ENCODE measurements at places on chromosomes 16 and 17. TPM values are rescaled to one million over a fixed set of nuclear protein-coding genes. Genes with fewer than 3 reads are reported as not detected.

The SMIM36 gene
- not detected for total RNA-seq

The EVI2B gene
- 87.9 TPM for total RNA-seq

GRCh38 chr16:81607805-81608522 is 163.4 kb downstream of the CMIP start:
- H3K27me3 ChIP-seq: no peaks in the 10 kb centered on the region
- H3K36me3 ChIP-seq: no peaks in the 10 kb centered on the region
- H3K4me3 ChIP-seq: no peak overlapping the region
- H3K27ac ChIP-seq: no peak overlapping the region
- no peak for DNase-seq

- no peaks in the 10 kb centered on the region for H3K4me1 ChIP-seq
- H3K4me3 ChIP-seq: no peak overlapping the region
- no peak overlapping the region for H3K27ac ChIP-seq
- H3K36me3 ChIP-seq: no peaks in the 10 kb centered on the region
- DNase-seq: no peak
These were observed 2.3 kb upstream of the GP2 start for GRCh38 chr16:20329392-20330138.

DNA sequence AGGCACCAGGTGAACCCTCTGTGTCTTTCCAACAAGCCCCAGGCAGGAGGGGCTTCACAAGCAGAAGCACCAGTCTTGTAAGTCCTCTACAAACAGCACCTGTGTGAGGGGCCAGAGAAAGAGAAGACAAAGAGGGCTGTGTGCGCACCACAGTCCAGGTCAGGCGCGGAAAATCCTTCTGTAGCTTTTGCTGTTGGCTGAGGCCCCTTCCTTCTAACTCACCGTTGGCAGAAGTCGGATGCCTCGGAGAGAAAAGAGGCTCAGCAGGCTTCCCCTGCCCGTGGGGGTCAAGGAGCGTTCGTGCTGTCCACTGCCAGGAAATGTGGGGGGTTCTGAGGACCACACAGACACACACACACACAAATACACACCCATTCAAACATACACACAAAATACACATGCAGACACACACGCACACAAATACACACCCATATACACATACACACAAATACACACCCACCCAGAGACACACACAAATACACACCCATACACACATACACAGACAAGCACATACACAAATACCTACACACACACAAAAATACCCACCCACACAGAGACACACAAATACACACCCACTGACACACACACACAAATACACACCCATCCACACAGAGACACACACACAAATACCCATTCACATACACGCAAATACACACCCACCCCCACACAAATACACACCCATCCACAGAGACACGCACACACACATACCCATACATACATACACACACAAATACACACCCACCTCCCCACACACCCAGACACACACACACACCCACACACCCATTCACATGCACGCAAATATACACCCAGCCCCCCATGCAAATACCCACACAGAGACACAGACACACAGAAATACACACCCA is 6.8 kb downstream of the ZG16B start:
- no peaks in the 10 kb centered on the region for H3K4me1 ChIP-seq
- DNase-seq: peak; percentile 41
- no peak overlapping the region for H3K27ac ChIP-seq
- H3K36me3 ChIP-seq: no peaks in the 10 kb centered on the region
- H3K27me3 ChIP-seq: peaks cover 3% of the 10 kb centered on the region

- H3K27me3 ChIP-seq: no peaks in the 10 kb centered on the region
- no peaks in the 10 kb centered on the region for H3K36me3 ChIP-seq
- no peak overlapping the region for H3K27ac ChIP-seq
- DNase-seq: no peak
- H3K4me1 ChIP-seq: no peaks in the 10 kb centered on the region
These were observed 632.9 kb upstream of the C16orf82 start for GRCh38 chr16:26433807-26434206.

DNA sequence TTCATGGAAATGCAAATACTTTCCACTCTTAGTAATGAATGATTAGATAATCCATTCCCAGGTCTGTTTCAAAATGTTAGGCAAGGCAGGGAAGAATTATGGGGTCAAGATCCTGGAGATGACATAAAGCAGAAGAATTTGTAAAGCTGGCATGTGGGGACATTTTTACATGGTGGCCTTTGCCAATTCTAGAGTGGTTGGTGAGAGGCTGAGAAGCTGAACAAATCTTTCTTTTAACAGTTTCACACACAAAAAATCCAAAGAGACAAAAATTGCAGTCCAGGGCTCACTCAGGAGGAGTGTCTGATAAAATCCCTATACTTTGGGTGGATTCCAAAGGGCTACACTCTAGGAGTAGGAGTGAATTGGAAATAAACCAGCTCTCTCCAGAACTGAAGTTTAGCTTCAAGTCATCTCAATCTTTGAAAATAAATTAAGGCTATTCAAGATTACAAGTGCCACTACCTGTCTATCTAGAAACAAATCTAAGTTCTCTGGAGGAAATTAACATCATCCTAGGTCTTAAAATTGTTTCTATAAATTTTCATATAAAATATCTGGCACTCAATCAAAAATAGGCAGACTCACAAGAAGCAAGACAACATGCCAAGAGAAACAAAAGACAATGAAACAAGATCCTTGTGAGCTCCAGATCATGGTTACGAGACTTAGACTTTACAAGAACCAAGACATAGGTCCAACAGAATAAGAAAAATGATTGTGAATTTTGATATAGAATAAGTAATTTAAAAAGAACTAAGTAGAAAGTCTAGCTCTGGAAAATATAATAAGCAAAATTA is 113.0 kb upstream of the AXIN2 start:
- H3K27ac ChIP-seq: no peak overlapping the region
- no peaks in the 10 kb centered on the region for H3K36me3 ChIP-seq
- peaks cover 12% of the 10 kb centered on the region for H3K4me1 ChIP-seq
- no peak overlapping the region for H3K4me3 ChIP-seq

- no peaks in the 10 kb centered on the region for H3K27me3 ChIP-seq
- peaks cover under 1% of the 10 kb centered on the region for H3K4me1 ChIP-seq
- no peaks in the 10 kb centered on the region for H3K36me3 ChIP-seq
- H3K4me3 ChIP-seq: no peak overlapping the region
- no peak for DNase-seq
These were observed 237.3 kb downstream of the CCDC182 start for GRCh38 chr17:57507828-57508227.
